ENCODE measurements at places on chromosomes 1 and 21.

DNA sequence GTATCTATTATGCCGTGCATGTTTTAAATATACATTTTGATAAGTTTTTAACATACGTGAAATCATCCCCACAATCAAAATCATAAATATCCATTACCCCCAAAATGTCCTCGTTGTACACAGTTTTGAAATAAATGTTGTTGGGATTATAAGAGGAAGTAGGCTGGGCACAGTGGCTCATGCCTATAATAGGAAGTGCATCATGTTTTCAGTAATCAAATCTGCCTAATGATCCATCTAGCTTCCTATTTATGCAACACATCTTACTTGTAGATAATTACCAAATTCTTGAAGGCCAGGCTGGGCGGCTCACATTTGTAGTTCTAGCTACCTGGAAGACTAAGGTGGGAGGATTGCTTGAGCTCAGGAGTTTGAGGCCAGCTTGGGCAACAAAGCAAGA, 15.0 kb upstream of the IFNGR2 start:
- no peak for DNase-seq

GRCh38 chr1:193355178-193355577, 168.8 kb upstream of the B3GALT2 start:
- no peak for DNase-seq

GRCh38 chr1:154878371-154879037, 8.4 kb upstream of the KCNN3 start:
- peak; percentile 76 for DNase-seq

DNA sequence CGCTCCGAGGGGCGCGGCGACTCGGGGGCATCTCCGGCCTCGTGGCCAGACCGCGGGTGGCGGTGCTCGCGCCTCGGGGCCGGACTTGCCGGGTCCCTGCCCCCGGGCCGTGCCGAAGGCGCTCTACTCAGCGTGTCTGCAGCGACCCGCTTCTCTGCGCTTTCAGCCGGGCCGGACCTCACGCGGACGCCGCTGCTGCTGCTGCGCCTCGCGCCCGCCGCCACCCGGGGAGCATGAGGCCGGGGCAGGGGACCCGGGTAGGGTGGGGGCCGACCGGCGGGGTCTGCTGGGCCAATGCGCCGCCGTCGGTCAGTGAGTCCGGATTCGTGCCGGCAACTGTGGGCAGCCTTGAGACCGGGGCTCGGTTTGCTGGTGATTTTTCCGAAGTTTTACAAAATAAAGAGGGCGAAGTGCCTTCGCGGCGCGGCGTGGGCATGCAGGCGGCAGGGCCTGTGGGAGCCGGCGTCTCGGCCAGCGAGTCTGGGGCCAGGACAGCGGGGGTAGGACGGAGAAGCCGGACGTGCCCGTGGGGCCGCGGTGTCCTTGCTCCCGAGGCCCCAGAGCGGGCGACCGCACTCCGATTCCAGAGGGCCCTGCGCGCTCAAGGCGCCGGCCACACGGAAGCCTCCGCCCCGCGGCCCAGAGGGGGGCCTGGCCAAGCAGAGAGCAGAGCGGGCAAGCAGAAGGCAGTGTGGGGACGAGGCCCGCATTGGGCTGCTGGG, 749 bp downstream of the FAM163A start:
- DNase-seq, result no peak

GRCh38 chr1:61318319-61319125, 236.2 kb downstream of the NFIA start:
- peak; percentile 49 for DNase-seq

DNA sequence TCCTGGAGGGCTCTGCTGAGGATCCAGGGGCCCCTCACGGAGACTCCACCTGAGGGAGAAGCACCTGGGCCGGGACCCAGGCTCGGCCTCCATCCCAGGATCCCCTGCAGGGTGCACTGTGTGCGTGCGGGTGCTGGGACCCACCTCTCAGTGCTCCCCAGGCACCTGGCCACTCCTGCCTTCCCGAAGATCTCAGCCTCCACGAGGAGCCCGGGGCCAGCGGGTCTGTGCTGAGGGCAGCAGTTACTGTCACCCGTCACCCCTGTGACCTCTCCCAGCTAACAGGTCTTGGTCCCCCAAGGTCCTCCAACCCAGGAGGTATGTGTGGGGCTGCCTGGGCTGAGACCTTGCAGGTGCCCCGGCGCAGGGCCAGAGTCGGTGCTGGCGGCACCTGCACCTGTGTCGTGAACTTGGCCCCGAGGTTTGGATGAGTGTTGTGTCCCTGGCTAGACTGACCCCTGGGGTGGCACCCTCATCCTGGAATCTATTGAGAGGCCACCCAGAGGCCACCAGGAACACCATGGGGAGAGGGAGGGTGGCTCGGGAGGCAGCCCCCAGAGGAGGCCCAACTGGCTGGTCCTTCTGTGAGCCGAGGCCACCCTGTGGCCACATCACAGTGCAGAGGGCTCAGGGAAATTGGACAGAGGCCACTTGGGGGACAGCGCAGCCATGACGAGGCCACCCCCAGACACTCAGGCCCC, 17.7 kb downstream of the MORN1 start:
- DNase-seq, result no peak

DNA sequence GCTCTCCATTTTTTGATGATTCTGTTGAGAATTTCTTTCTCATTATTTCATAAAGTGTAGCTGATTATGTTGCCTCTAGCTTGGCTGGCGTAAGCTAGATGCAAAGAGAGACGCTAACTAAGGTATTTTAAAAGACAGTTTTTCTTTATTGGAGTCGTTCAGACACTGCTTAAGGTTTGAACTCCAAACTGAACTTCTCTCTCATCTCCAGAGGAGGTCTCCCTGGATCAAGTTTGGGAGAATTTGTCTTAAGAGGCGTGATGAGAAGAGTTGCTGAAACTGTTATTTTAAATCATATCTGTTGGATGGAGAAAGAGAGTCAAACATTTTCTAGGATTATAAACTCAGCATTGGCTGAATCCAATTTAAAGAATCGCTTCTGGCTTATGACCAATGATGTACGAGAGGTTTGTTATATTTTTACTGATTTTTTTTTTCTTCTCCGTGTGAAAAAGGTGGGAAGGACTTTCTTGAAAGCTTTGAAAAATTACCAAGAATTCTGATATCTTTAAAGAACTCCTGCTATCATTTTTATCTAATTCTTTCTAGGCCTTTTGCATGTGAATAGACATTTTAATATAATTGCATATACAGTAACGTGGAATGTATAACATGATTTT, 34.0 kb downstream of the MAP3K7CL start:
- peak; percentile 61 for DNase-seq

DNA sequence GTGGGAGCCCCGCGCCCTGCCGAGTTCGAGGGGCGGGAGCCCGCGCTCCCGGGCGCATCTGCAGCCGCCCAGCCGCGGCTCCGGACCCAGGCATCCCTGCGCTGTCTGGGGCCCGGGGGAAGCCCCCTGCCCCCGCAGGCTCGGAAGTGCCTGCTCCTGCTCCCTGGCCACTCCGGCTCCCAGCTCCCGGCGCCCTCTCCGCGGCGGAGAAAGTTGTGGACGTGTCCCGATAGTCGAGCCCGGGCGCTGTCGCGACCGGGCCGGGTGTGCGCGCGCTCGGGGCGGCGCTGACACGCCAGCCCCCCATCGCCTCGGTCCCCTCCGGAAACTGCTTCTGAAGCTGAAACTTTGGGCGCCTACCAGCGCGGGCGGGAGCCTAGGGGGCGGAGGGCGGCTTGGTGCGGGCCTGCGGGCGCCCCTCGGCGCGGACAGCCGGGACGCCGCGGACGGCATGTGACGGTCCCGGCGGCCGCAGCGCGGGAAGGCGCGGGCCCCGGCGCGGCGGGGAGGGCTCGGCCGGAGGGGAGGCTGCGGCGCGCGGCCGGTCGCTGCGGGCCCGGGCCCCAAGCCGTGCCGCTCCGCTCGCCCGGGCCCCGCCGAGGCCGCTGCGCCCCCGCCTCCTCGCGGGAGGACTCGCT, 515 bp downstream of the MAN1C1 start:
- no peak for DNase-seq

DNA sequence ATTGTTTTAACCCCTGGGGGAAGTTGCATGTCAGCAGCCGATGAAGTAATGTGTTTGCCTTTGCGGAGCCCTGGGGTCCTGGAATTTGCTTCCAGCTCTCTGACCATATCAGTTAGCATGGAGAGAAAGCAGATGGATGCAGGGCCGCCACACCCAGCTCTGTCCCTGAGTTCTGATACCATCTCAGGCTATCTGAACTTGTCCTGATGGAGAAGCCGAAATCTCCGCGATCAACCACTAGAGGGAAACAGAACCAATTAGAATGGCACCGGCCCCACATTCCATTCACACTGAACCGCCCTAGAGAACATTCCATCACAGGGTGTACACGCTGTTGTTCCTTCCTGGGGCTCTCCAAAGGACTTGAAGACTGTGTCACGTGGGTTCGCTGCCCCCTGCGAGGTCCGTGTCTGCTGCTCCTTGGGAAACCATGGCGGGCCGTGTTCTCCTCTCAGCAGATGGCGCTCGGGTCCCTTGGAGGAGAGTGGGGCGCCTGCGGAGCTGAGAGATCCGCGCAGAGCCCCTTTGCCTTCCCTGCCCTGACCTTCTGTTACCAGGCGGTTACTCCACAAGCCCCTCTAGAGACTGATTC, 75.4 kb downstream of the ABCA4 start:
- peak; percentile 95 for DNase-seq

DNA sequence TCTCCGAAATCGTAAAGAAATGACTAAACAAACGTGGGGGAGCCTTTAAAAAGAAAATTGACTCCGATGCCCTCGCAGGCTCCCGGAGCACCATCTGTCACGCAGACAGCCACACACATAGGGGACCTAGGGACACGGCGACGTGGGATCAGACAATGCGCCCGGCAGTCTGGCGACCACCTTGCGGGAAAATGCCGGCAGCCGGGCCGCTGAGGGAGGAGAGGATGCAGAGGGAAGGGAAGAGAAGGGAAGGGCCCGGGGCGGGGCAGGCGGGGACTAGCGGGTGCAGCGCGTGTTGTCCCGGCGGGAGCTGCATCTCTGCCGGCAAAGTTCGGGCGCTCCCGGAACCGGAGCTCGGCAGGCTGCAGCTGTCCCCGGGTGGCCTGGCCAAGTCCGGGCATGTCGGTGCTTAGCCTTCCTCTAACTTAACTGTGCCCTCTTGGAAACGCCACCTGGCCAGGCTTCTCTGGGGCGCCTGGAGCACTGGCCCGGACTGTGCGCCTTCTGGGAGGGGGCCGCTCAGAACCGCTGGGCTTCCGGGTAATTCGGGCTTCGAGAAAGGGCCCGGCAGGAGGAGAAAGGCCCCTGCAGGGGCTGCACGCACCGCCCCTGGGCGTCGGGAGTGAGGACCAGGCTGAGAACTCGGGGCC, 1.8 kb downstream of the NHLH2 start:
- peak; percentile 46 for DNase-seq

- DNase-seq, result no peak
Observed at GRCh38 chr1:42221952-42222606, 57.5 kb upstream of the GUCA2A start.

DNA sequence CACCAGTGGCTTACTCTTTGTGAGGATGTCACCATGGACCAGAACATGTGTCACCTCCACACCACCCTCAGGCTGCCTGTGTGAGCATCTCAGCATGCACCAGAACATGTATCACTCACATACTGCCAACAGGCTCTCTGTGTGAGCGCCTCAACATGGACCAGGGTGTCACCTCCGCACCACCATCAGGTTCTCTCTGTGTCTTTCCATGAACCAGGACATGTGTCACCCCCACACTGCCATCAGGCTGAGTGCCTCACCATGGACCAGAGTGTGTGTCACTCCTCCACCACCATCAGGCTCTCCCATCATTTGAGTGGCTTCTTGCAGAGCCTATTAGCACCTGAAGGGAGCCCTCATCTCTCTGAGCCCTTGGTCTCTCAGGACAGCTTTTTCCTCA, 125.2 kb downstream of the ZNF648 start:
- DNase-seq, result no peak

DNA sequence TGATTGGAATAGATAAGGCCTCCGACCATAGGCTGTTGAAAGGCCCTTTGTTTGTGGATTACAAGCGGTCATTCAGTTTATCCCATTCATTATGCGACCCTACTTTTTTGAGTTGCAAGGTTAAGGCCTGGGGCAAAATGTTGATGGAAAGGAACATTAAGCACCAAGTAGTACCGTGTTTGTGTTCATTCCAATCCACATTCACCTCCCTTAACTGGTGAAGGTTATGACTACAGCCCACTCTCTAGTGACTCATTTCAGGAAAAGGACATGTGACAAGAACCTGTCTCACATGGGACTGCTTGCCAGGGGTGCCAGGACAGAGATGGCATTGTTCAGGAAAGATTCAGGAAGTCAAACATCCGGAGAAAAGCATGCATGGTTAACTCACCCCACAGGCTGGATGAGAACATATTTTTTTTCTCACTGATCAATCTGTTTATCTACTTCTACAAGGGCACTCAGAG, 81.6 kb downstream of the CD58 start:
- no peak for DNase-seq

DNA sequence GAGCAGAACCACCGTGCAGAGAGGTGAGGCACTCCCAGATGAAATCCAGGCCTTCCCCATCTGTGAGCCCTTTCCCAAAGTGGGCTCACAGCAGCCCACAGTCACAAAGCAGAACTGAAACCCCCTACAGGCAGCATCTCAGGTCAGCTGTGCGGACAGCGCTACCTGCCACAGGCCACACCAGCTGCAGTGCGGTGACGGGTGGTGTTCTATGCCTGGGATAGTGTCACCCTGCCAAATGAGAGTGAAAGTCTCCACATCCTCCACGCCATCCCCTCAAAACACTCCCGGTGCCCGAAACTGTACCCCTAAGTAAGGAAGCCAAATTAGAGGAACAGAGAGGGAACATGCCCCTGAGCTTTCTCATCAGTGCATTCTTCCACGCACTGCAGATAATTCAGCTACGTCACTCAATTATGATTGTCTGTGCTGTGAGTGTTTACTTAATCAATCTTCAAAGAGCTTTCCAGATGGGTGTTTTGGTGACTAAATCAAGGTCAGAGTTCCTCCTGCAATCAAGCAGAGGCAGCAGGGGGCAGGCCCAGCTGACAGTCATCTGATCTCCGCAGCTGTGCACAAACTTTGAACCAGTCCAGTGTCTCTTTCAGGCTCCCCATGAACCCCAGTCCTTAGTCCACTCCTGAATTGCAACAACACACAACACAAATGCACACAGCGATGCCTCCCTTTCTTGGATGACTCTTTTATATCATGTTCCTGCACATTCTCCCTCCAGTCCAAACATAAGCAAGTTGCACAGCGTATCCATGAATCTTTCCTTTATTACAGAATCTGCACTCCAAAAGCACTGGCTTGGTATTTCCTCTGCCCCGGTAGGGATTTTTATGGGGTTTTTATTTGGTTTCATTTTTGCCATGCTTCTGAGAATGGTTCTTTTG, 150.0 kb downstream of the TOMM20 start:
- no peak for DNase-seq

GRCh38 chr1:216779686-216780085, 56.5 kb upstream of the ESRRG start:
- no peak for DNase-seq

GRCh38 chr21:15651172-15651571, 78.6 kb upstream of the USP25 start:
- no peak for DNase-seq

DNA sequence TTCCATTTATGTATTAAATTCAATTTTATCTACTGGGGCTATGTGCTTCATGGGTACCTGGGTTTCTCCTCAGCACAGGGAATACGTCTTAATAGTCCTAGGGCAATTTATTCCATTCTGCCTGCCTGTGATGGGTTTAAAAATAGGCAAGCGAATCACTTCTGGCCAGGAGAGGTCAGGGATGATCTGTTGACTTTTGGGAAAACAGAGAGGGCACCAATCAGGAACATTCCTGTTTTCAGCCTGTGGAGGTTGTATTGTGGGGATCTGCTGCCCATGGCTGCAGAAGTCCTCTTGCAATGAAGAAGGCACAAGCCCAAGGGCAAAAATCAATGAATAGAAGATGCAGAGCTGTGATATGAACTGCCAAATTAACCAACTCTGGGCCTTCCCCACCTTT, 303.1 kb downstream of the CTH start:
- DNase-seq, result peak; percentile 21
